ENCODE measurements at places on chromosomes 11 and 22.

DNA sequence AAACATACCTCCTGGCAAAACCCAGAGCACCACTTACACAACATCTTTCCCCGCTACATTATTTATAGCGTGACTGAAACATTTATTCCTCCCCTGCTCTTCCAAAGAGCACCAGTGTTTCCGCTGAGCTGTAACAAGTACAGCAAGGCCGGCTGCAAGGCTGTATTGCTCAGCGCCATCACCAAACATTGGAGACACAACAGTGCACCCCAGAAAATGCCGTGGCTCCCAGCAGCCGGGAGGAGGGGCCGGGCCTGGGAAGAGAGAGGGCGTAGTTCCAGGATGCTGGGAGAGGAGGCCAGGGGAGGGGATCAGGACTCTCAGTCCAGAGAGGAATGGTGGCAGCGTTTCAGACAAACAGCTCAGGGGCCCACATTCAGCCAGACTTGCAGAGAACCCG, 133.2 kb downstream of the DSCAML1 start:
- DNase-seq = no peak

GRCh38 chr11:44530413-44531115, 34.9 kb upstream of the CD82 start:
- peak; percentile 46 for DNase-seq

DNA sequence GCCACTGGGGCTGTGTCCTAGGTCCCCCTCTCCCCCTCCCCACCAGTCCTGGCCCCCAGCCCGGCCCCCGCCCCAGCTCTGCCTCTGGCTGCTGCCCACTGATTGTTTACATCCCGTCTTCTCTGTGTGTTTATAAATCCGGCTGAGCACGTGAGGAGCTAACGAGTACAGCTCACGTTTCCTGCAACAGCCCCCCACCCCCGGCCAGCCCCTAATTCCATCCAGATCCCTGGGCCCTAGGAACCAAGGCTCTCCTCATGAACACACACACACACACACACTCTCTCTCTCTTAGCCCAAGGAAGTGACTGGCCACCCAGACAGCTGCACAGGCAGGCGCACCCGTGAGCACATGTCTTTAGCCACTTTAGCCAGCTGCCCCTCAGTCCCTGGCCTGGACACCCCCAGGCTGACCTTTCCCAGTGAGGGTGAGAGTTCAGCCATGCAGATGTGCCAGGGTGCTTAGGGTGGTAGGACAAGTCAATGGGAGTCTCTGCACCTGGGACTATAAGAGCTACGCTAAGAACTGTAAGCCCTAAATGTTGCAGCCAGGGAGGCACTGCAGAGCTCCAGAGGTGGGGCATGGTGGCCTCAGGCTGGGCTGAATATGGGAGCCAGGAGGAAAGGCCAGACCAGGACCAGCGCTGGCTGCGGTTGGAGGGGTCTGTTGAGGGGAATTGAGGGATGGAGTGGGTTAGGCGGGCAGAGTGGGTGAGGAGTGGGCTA, 2.9 kb downstream of the CLCF1 start:
- no peak for DNase-seq

- no peak for DNase-seq
Observed at GRCh38 chr22:44906999-44907644, 102.7 kb downstream of the PHF21B start.

- no peak for DNase-seq
Observed at GRCh38 chr11:96413408-96413807, 23.6 kb downstream of the JRKL start.

DNA sequence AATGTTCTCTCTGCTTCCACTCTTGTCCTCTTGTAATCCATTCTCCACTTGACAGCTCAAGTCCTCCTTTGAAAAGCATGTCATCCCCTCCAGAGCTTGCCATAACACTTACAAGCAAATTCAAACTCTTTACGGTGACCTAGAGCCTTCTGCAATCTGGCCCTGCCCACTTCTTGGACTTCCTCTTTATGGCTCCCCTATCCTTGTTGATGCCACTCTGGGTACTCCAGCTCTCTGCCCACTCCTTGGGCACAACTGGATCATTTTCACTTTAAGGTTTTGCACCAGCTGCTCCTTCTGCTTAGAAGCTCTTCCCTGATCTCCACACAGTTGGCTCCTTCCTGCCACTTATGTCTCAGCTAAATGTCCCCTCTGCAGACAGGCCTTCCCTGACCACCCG, 217.9 kb downstream of the DSCAML1 start:
- no peak for DNase-seq

DNA sequence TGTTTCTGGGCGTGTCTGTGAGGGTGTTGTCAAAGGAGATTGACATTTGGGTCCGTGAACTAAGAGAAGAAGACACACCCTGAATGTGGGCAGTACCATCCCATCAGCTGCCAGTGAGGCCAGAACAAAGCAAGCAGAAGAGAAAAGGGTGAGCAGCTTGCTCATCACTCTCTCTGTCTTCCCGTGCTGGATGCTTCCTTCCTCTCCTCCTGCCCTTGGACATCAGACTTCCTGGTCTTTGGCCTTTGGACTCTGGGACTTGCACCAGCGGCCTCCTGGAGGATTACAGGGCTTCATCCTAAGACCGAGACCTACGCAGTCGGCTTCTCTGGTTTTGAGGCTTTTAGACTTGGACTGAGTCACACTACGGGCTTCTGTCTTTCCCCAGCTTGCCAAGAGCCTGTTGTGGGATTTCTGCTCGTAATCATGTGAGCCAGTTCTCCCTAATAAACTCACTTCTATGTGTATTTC, 18.8 kb downstream of the APOL2 start:
- DNase-seq = no peak

Measured in fibroblast of skin of scalp (primary cell).